ENCODE measurements at places on chromosomes 6 and 20.

GRCh38 chr6:120116343-120116742 lies 766.8 kb upstream of the MAN1A1 start:
- DNase-seq = no peak

DNA sequence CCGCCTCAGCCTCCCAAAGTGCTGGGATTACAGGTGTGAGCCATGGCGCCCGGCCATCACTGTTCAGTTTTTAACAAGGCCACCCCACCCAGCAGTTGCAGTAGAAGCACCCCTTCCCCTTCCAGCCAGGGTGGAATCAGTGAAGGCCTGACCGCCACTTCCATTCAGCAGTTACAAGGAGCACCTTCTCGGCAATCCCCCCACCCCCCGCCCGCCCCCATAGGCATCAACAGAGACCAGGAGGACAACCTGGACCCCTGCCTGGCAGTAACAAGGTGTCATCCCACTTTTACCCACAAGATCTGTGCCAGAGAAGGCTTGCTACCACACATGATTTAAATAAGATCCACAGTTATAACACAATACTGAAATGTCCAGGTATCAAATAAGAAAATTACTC lies 23.1 kb downstream of the NCR2 start:
- DNase-seq = no peak

DNA sequence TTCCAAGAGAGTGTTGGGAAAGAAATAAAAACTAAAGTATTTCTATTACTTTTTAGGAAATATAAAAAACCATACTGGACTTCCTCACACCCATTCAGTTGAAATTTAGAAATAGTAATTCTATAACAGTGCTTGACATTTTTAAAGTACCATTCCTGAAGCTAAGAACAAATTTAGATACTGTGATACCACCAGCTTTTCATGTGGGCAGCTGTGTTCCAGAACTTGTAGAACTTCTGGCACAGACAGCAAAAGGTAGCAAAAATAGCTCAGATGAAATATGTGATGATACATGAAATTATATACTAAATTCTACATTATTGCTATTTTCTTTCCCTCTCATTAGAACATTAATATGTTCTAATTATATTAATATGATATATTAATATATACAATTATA lies 346.5 kb downstream of the SYNE1 start:
- no peak for DNase-seq

DNA sequence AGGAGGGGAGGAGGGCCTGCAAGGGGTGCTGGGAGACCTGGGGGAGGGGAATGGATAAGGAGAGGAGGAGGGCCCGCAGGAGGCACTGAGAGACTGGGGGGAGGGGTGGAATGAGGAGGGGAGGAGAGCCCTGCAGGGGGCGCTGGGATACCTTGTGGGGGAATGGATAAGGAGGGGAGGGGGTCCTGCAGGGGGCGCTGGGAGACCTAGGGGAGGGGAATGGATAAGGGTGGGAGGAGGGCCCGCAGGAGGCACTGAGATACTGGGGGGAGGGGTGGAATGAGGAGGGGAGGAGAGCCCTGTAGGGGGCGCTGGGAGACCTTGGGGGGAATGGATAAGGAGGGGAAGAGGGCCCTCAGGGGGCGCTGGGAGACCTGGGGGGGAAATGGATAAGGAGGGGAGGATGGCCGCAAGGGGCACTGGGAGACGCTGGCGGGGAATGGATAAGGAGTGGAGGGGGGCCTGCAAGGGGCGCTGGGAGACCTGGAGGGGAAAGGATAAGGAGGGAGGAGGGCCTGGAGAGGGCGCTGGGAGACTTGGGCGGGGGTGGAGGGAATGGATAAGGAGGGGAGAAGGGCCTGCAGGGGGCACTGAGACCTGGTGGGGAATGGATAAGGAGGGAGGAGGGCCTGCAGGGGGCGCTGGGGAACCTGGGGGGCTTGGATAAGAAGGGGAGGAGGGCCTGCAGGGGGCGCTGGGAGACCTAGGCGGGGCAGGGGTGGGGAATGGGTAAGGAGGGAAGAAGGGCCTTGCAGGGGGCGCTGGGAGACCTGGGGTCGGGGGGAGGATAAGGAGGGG lies 1.3 kb upstream of the CTCFL start:
- DNase-seq = no peak

GRCh38 chr20:39849664-39850063 lies 839.4 kb downstream of the MAFB start:
- no peak for DNase-seq

GRCh38 chr6:166009385-166010031 lies 158.1 kb downstream of the TBXT start:
- DNase-seq = no peak

DNA sequence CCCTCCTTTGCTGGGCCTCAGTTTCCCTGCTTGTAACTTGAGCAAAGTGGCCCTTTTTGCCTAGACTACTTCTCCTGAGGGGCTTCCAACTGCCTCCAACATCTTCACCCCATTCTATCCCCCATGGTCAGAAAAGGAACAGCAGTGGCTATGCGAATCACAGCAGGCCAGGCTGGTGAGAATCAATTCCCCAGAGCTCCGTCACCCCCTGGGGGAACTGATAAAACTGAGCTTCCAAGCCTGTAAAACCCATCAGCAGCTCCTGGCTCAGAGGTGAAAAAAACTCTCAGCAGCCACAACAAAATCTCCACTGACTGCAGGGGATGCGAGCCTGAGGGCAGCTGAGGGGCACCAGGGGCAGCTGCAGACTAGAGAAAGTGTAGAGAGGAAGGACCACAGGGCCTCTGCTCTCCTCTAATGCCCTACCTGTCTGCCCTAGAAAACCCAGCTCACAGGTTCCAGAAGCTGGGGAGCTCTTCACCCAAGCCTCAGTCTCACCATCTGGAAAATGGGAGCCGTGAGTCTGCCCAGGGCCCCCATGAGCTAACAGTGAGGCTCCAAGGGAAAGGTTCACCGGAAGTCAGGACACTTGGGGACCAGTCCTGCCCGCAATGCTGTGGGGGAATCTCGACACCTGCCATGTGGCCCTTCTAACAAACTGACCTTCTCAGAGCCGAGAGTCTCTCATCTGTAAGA lies 120.6 kb downstream of the GRM4 start:
- no peak for DNase-seq

DNA sequence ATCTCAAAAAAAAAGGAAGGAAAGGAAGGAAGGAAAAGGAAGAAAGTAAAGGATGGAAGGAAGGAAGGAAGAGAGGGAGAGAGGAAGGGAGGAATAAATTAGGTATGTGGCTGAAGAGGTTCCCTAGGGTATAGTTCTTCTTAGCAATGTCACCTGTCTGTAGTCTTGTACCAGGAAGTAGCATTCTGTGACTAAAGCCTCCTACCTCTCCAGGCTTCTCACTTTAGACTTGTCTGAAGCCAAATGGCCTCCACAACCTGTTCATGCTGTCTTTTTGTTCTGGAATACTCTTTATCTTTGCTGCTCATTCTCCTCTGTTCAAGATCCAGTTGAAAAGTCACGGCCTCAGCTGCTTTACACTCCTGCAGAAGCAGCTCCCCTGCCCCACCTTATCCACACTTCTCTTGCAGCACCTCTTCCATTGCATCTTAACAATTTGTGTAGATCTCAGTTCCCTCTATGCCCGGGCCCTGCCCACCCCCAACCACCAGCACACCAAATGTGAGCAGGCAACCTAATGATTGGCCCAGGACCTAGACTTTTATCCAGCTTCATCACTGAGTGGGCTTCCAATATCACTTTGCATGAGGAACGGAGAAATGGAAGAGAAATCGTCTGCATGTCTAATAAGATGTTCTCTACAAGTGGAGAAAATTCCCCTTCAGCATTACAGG lies 19.1 kb downstream of the GCNT2 start:
- DNase-seq = no peak
